Left ventricle myocardium superior (tissue), 1 donor: ENCODE measurements at places on chromosomes 2 and 18.

- DNase-seq = peak; percentile 41
Measured at GRCh38 chr2:45169339-45170190, 160.3 kb upstream of the SIX2 start.

DNA sequence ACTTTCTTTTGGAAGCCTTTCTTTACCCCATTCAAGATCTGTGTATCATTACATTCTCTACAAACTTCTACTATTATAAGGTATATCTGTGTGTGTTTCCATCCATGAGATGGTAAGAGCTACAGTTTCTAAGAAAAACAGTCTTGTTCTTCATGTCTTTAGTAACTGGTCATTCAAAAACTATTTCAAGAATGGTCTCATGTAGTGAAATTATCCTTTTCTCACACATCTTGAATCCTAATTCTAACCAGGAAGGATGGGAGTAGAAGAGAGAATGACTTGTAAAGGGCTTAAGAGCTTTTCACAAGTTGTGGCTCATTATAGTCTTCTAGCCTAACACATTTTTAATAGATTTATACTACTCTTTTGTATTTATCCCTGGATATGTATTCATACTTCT lies 47.3 kb downstream of the ROCK1 start:
- DNase-seq = no peak

DNA sequence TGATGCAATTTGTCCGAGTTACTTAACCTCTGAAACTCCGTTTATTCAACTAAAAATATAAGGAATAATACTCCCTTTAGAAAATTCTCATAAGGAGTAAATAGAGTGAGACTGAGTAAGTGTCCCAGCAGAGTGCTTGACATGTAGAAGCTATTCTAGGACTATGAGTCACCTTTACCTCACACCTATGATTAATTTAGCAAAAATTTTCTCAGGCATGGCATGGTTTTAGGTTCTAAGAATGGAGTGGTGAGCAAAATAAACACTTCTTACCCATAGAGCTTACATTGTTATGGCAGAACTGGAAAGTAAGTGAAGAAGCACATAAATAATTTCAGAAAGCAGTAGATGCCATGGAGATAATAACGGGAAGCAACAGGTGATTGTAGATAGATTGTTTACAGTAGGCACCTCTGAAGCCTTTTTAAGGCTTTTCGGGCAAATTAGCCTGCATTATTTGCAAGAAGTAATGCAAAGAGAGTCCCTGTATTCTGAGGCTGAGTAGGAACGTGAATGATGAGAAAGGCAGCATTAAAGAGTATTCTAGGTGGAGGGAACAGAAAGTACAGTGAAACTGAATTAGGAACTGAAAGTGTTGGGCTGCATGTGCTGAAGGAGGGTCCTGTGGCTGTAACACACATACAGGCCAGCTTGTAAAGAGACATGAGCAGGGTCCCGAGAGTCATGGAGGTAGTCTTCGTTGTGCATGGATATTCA lies 209.2 kb downstream of the ZNF407 start:
- DNase-seq = no peak

DNA sequence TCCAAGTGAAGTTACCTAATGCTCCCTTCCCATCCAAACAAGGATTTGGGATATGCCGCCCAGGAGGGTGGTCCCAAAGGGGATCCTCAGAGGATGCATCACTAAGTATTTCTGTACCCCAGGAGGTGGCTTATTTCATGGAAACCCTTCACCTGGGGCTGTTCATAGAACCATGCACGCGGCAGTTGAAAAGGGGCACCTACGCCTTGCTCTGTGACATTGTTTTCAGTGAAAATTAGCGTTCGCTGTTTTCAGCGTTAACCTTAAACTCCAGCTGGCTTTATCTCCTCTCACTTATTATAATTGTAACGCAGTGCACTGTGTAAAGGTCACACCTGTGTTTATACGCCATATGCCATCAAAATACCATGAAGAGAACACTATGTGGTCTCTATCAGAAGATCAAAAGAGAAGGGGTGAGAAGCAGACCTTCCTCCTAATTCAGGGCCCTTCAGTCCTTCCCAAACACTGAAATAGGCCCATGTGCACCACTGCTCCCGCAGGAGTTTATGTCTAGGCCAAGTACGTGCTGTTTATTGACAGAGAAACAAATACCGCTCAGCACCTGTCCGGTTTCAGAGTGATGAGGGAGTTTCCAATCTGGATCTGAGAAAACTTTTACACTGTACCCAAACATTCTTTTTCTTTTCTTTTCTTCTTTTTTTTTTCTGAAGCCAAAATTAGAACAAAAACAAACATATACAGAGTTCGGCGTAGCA lies 162.1 kb downstream of the BCL2 start:
- DNase-seq = no peak

DNA sequence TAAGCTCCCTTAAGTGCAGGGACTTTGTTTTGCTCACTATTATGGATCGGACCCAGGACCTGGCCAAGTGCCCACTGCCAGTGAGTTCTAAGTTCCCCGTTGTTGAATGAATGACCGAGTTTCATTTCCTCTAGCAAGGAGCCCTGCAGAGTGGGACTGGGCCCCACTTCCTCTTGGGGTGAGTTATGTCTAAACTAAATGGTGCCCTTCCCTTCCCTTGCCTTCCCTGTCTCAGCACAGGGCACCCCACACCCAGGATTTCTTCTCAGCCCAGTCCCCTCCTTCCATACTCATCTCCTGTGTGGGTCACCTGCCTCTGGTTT lies 195.3 kb upstream of the HS6ST1 start:
- peak; percentile 53 for DNase-seq

DNA sequence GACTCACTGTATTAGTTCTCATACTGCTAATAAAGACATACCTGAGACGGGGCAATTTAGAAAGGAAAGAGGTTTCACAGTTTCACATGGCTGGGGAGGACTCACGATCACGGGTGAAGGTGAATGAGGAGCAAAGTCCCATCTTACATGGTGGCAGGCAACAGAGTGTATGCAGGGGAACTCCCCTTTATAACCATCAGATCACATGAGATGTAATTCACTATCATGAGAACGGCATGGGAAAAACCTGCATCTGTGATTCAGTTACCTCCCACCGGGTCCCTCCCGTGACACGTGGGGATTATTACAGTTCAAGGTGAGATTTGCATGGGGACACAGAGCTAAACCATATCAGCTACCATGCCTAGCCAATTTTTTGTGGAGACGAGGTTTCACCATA lies 168.2 kb downstream of the NEDD4L start:
- DNase-seq = no peak

GRCh38 chr2:177575358-177575757 lies 182.8 kb downstream of the AGPS start:
- DNase-seq = no peak

DNA sequence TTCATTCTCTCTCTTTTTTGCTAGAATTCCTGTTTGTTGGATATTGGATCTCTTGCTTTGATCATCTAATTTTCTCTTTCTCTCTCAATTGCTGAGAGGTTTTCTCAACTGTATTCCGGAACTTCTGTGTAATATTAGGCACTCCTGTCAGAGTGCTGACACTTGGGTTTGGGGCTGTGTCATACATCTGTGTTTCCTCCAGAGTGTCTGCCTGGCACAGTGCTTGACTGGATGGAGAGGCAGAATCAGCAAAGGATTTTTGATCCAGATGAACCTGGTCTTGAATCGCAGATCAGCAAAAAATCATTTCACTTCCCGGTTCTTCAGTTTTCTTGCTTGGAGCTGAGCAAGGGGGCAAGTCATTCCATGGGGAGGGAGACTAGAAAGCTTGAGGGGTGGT lies 87.7 kb upstream of the CXCR4 start:
- no peak for DNase-seq

GRCh38 chr2:239830121-239831000 lies 194.8 kb downstream of the NDUFA10 start:
- DNase-seq = no peak

- DNase-seq = no peak
Measured at GRCh38 chr2:222434204-222434603, 9.9 kb downstream of the SGPP2 start.

DNA sequence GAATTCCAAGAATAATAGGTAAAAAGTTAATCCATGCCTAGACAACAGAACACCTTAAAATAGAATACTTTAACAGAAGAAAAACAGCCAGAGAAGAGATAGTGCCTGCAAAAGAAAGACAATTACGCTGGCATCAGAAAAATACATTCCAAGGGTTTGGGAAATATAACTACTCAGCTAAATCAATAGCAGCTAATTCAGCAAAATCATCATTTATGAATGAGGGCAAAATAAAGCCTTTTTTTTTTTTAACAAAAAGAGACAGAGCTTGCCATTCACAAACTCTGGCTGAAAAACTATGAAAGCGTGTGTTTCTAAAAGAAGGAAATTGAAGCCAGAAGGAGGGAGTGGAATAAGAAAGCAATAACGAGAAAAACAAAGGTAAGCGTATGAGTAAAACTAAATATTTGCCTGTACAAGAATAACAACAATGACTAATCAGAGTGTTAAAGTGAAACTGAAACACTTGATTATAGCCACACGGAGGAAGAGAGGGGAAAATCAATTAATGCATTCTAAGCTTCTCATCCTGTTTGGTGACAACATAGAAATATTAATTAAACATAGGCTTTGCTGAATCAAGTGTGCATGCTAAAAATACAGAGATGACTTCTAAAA lies 90.2 kb downstream of the EHD3 start:
- no peak for DNase-seq

DNA sequence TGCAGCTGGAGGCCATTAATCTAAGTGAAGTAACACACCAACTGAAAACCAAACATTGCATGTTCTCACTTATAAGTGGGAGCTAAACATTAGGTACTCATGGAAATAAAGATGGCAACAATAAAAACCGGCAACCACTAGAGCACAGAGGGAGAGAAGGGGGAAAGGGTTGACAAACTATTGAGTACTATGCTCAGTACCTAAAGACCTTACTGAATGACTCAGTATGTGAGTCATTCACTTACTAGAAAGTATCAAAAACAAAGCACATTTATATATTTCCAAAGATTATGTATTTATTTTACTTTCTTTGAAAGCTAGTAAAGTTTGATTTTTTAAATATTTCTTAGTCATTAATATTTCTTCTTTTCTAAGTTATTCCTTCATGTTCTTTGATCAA lies 48.9 kb downstream of the ZNF385B start:
- no peak for DNase-seq

GRCh38 chr2:156037482-156037881 lies 295.0 kb downstream of the NR4A2 start:
- no peak for DNase-seq

DNA sequence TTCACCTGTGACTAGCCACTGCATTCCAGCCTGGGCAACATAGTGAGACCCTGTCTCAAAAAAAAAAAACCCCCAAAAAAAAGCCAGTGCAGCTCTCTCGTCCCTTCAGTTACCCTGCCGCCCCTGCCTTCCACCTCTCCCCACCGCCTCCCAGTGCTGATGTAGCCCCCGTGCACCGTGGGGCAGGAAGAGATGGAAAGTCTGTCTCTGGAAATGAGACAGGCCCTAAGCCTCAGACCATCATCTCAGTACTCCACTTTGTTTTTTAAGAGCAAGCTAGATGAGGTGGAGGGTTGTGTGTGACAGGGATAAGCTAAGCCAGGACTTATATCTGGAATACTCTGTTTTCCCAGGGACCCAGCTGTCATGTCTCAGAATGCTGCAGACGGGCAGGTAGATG lies 32.0 kb downstream of the MERTK start:
- no peak for DNase-seq

DNA sequence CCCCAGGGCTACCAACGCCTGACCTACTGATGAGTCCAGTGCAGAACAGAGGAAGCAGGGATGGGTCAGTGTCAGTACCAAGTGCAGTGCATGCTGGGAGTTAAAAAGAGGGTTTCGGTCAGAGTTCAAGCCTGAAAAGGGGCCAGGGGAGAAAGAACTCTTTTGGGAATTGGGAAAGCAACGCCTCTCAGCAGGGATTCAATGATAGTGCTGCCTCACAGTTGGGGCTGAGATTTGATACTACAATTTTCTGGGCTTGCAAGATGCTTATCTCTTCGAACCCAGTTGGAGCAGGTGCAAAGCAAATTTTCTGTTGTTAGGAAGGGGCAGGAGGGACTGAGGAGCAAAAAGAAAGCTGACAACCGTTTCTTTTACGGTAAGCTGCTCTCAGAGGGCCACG lies 82.6 kb downstream of the CERKL start:
- no peak for DNase-seq

DNA sequence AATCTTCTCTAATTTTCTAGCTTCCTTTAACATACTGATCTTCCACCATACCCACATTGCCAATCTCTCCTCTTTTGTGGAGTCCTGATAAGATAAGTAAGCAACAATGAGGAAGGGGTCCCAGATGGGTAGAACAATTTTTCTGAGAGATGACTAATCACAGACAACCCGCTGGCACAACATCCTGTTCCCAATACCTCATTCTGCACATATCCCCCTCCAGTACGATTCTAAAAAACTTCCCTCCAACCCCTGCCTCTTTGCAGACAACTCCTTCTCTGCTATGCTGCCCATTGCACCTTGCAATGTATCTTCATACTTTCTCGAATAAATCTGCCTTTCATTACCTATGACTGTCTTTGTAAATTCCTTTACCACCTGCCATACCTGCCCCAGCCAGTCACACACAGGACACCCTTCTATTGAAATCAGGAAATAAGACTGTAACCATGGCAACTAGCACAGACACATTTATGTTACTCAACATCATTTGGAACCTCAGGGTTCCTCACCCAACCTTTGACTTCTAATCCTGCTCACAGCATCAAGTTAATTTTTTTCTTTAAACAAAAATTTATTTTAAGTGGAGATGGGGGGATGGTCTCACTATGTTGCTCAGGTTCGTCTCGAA lies 7.4 kb upstream of the EXOC6B start:
- DNase-seq = no peak

DNA sequence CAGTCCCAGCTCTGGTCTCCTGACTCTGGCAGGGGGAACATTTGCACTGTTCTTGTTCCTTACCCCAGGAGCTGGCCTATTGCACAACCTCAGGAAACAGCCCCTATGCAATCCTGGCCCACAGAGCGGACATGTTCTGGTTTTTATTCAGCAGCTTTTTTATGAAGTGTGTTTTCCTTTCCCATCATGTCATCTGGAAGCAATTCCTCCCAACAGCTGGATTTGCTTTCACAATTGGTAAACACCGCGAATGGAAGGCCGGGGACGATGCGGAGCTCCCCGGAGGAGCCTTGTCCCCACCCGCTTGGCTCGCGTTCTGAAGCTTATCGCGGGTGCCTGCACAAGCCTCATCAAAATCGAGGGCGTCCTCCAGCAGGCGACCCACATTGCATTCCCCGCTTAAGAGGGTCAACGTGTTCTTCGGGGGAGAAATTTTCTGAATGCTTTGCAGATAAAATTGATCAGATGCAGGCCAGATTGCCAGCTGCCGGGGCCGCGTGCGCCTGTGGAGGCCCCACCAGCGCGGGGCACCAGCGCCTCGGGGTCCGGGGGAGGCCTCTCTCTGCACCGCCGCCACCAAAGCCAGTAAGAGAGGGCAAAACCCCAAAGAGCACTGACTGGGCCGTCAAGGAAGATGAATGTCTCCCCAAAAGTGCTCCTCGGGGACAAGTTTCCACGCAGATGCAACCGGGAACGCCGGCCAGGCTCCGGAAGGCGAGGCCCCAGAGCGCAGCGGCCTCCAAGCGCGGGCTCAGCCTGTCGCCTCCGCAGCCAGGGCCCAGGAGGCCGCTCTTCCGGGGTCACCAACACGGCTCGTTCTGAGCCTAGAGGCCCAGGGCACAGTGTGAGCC lies 60.3 kb upstream of the SP3 start:
- peak; percentile 86 for DNase-seq
